ENCODE measurements at places on chromosomes 13 and 19. TPM values are rescaled to one million over a fixed set of nuclear protein-coding genes. Genes with fewer than 3 reads are reported as not detected.
A peak's percentile ranks its signal among the peaks of the same experiment; 100 is the strongest.

GRCh38 chr19:49145573-49146407 is 9.4 kb downstream of the HRC start:
- DNase-seq = peak; percentile 83

Gene CYP4F2
- not detected for total RNA-seq

Gene PRODH2
- total RNA-seq = not detected

- no peak for DNase-seq
These were observed 143.5 kb downstream of the RXFP2 start for GRCh38 chr13:31882794-31883193.

DNA sequence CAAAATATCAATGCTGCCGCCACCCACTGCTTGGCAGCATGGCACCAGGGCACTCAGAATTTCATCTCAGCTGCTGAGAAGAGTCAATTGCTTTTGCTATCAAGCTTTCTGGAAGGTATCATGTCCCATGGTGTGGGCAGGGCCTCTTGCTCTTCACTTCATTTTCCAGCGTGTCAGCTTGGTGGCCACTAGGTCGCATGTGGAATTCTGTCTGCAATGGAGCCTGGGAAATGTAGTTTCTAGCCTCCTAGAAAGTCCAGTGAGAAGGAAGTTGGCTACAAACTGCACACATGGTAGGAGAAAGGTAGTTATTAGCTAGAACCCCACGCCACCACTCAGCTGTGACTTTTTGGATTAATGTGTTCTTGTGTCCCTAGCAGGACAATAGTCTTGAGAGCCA is 105.3 kb downstream of the MYO16 start:
- DNase-seq = no peak

- peak; percentile 58 for DNase-seq
These were observed 12.4 kb downstream of the MAST3 start for GRCh38 chr19:18109733-18110608.

- no peak for DNase-seq
These were observed 1.5 kb upstream of the TUBB4A start for GRCh38 chr19:6503407-6504201.

Gene MBD3L2
- not detected for total RNA-seq

All from CD8-positive, alpha-beta T cell (primary cell).